ENCODE measurements at places on chromosomes 16 and 17.

DNA sequence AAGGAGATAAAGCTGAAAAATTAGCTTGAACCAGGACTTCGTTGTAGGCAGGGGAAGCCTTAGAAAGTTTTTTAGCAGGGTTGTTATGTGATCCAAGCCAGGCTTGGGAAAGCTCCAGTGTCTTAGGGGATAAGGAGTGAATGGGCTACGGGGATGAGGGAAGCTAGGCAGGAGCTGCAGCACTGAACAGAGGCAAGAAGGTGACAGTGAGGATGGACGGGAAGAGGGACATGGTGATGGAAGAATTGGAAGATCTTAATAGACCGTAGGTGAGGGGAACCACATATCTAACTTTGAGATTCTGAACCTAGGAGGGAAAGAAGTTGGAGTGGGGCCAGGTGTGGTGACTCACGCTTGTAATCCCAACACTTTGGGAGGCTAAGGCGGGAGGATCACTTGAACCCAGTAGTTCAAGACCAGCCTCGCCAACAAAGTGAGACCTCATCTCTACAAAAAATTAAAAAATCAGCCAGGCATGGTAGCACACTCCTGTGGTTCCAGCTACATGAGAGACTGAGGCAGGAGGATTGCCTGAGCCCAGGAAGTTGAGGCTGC is 3.2 kb downstream of the RHBDL3 start:
- no peak for DNase-seq

- no peak for DNase-seq
Observed at GRCh38 chr17:78353834-78354233, 6.0 kb downstream of the SOCS3 start.

GRCh38 chr16:8831871-8832716 is 34.5 kb downstream of the PMM2 start:
- no peak for DNase-seq

- no peak for DNase-seq
Observed at GRCh38 chr17:73189417-73190099, 3.3 kb upstream of the COG1 start.

DNA sequence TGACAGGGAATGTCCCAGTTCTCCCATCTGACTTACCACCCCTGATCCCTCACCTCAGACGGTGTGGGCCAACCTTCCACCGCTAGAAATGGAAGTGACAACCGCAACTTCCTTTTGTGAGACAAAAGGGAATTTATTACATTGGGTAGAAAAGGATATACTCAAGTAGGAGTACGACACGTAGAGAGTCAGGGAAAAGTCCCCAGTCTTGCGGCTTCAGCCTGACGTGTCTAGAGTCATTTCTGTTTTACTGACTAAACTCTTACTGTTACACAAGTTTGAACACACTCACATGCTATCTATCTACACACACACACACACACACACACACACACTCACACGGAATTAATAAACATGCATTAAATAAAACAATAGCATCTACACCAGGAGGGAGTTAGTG is 178.9 kb downstream of the COPRS start:
- DNase-seq, result no peak

GRCh38 chr16:11046382-11046931 is 102.1 kb downstream of the CLEC16A start:
- DNase-seq, result no peak

GRCh38 chr16:70647441-70648359 is 1.3 kb downstream of the IL34 start:
- no peak for DNase-seq

DNA sequence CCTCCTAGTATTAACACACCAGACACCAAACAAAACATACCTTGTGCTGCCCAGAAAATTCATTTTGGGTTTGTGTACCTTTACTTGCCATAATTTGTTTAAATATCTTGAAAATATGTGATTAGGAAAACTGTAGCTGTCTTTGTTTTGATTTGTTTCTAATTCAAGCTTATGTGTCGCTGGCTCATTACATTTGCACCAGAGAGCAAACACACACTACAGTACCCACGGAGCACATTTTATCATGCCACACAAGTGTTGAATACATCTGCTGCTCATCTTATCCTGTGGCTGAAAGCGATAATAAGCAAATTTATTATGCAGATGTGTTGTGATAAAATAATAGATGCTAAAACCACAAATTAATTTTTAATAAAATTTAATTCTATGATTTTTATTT is 63.1 kb downstream of the SPAG9 start:
- no peak for DNase-seq

DNA sequence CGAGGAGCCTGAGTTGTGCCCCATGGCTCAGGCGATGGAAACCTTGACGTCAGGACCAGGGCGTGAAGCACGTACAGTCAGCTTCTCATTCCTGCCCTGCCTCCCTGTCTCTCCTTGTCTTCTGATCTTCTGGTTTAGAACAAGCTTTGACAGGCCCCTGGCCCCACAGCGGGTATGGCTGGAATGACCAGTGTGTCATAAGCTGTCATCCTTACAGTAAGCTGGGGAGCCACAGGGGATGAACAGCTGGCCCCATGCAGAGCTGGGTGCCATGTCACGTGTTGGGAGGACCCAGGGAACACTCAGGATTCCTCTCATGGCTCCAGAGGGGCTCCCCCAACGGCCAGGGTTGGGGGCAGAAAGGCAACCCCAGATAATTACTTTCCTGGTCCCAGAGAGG is 157.6 kb upstream of the PLCG2 start:
- DNase-seq, result no peak

DNA sequence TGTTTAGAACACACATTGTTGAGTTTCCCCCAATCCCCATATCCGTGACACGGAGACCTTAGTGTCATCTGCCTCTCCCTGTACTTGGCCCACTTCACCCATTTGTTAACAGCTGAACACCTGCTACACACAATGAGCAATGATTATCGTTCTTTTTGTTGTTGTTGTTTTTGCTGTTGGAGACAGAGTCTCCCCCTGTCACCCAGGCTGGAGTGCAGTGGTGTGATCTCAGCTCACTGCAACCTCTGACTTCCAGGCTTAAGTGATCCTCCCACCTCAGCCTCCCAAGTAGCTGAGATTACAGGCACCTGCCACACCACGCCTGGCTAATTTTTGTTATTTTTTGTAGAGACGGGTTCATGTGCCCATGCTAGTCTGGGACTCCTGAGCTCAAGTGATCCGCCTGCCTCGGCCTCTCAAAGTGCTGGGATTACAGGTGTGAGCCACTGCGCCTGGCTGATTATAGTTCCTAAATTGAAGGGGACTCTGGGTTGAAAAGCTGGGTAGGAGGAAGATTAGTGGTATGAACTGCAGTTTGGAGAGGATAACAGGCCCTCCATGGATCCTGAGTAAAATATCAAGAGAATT is 21.6 kb downstream of the NDE1 start:
- no peak for DNase-seq

GRCh38 chr16:53757971-53758609 is 54.1 kb downstream of the FTO start:
- DNase-seq, result no peak

DNA sequence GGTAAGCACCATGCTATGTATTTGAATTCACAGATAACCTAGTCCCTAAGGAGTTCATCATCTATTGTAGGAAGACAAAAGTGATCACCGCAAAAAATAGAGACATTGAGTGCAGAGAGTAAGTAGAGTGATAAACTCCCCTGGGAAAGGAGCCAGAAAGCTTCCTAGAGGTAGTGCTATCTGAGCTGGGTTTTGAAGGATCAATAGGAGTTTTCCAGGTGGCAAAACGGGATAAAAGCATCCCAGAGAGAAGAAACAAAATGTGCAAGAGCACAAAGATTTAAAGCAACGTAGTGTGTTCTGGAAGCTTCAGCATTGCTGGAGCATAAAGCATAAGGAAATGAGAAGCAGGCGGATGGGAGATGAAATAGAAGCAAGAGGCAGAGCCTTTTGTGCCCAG is 120.7 kb upstream of the PLCG2 start:
- DNase-seq, result no peak

DNA sequence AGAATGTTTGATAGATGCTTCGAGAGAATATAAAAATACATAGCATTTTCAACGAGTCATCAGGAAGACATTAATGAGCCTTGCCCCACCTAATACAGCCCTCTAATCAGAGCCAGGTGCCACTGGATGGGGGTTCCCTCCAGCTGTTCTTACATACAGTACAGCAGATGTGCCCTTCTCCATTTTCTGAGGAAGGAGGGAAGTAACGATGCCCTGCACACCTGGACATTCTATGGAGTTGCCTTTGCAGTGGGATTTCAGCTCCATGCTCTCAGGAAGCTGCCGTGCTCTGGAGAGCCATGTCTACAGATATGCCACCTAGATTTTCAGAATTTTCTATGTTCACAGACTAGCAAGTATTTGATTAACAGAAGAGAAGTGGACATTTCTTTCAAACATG is 36.3 kb downstream of the CDRT15 start:
- DNase-seq, result no peak

DNA sequence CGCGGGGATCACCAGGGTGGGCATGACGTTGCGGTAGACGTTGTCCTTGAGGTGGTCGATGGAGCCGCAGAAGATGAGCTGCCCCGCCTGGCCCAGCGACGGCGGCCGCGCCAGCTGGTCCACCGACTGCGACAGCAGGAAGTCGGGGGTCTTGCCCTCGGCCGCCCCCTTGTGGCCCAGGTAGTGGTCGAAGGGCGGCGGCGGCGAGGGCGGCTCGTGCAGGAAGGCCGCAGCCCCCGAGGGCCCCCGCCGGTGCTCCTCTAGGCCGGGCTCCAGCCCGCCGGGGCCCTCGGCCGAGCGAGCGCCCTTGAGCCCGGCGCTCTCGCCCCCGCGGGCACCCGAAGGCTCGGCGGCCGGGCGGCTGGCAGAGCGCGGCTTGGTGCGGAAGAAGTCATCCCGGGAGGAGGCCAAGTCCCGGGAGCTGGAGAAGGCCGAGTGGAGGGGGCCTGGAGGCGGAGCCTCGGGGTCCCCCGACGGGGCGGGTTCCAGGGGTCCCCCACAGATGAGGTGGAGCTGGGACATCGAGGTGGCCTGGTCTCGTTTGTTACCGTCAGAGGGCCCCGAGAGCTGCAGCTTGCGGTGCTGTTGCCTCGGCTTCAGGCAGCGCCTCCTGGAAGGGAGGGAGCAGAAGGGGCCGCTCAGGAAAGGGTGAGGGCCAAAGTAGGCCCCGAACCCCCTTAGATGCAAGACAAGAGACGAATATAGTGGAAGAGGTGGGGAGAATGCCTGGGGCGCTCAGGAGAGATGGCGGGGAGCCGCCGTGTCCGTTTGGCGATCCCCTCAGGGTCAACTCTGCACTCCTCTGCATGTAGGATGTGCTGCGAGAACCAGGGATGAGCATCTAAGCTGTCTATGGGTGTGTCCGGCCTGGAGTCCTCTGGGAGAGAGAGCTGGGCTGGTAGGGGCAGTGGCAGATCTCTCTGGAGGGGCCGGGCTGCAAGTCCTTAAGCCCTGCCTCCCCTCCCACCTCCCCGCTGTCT is 8.8 kb downstream of the FAM171A2 start:
- DNase-seq, result peak; percentile 69

- DNase-seq, result no peak
Observed at GRCh38 chr17:54028986-54029580, 206.4 kb downstream of the KIF2B start.

DNA sequence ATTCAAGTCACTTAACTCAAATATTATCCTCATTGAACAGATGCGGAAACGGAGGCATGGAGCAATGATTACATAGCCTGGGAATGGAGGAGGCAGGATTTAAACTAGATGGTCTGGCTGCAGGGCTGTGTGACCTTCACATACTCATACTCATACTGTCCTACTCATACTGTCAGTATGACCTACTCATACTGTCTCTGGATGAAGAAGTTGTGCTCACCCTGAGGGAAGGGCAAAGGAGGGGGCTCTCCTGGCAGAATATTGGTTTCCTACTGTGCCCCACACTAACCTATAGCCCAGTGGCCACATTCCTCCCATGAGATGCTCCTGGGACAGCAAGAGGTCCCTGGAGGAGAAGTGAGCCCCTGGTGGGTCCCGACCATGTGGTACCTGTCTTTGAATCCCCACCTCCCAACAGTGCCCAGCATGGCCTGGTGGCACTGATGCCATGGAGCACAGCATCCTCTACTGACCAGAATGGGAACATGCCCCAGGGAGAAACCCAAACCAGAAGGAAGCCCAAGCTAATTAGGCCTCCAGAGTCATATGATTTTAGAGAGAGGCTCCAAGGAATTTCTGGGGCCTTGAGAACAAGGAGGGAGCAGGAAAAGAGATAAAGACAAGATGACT is 197.3 kb upstream of the SDK2 start:
- no peak for DNase-seq

GRCh38 chr17:79925242-79925957 is 86.2 kb upstream of the CBX4 start:
- DNase-seq, result peak; percentile 86

DNA sequence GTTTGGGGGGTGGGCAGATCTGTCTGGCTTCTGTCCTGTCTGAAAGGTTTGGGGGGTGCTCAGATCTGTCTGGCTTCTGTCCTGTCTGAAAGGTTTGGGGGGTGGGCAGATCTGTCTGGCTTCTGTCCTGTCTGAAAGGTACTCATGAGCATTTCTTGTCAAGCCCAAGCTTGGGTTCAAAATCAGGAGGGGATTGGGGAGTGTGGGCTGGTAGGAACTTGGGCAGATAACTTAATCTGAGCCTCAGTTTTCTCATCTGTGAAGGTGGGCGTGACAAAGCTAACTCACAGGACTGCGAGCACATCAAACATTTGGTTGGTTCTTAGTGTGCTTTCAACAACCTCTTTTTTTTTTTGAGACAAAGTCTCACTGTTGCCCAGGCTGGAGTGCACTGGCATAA is 35.2 kb downstream of the HAPSTR1 start:
- no peak for DNase-seq

- DNase-seq, result no peak
Observed at GRCh38 chr17:9104370-9105041, 83.2 kb downstream of the NTN1 start.

GRCh38 chr16:3856367-3857141 is 24.0 kb downstream of the CREBBP start:
- no peak for DNase-seq

GRCh38 chr17:859824-860195 is 77.7 kb downstream of the MRM3 start:
- no peak for DNase-seq

DNA sequence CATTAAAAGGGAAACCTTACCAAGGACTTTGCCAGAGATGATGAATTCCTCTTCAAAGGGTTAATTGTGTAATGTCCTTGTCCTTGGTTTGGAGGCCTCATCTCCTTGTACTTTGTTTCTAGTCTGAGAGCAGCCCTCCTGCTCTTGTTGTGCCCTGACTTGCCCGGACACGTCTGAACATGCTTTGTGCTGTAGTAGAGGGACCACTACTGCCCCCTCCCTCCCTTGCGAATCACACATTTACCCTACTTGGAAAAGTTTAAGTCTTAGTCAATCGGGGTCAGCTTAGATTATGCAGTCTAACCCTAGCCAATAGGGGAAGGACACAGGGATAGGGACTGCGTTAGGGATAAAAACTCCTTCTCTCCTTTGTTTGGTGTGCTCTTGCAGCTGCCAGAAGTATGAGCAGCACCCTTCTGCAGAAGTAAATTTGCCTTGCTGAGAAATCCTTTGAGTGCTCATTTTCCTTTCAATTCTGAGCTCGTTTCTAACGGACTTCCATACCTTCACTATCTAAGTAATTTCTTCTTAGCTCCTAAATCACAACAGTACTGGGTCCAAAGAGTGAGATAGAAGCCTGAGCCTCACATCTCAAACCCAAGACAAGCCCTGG is 26.4 kb upstream of the CLEC3A start:
- no peak for DNase-seq

- DNase-seq, result no peak
Observed at GRCh38 chr16:68696514-68696913, 40.6 kb upstream of the CDH1 start.

Data from femur (tissue), 1 donor.